ENCODE measurements at places on chromosomes 3 and 15.

- no peak for DNase-seq
These were observed 18.4 kb downstream of the UMPS start for GRCh38 chr3:124748560-124749198.

DNA sequence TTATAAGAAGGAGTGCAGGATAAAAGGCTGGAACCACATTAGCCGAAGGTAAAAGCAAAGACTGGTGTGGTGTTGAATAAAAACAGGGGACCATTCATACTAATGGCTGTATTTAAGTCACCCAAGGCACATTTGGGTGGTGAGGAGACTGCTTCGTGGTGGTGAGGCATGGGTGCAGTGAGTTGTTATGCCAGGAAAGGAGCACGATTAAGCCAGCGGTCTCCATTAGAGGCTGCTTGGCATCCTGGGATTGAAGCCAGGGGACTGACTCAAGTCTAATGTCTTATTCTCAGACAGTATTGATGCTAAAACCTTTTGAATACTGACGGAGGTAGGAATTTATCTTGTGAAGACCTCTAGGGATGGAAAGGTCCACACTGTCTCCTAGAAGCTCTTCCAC, 21.9 kb downstream of the FEM1B start:
- DNase-seq, result no peak

DNA sequence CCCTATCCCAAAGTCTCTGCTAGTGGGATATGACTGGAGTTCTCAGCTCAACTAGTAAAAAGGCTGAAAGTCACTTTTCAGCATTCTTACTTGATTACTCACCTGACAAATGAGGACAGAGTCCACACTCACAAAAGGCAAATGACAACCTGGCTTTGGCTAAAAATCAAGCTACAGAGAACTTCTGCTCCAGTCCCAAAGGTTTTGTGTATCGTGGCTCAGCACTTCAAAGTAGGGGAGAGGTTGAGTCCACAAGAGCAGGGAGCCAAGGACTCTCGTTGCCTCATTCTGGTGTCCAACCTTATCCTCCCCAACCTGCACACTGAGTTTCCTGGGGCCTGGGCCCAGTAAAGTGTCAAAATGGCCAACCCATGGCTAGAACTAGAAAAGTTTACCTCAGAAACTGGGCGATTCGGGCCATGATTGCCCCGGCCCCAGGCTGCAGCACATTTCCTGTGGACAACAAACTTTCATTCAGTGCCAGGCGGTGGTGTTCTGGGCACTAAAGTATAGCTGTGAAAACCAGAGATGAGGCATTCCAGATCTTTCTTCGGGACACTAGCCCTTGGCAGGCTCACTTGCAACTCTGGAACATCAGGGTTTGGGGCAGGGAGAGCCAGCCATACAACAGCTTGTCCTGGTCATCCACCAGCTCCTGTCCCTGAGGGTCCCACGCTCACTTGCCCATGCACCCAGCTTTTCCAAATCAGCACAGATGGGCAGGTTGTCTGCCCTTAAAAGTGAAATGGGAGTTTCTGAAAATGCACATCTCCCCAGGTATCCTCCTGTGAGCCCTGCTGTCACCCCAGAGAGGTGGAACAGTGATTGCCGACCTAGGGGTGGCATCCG, 3.1 kb downstream of the ACAA1 start:
- no peak for DNase-seq

DNA sequence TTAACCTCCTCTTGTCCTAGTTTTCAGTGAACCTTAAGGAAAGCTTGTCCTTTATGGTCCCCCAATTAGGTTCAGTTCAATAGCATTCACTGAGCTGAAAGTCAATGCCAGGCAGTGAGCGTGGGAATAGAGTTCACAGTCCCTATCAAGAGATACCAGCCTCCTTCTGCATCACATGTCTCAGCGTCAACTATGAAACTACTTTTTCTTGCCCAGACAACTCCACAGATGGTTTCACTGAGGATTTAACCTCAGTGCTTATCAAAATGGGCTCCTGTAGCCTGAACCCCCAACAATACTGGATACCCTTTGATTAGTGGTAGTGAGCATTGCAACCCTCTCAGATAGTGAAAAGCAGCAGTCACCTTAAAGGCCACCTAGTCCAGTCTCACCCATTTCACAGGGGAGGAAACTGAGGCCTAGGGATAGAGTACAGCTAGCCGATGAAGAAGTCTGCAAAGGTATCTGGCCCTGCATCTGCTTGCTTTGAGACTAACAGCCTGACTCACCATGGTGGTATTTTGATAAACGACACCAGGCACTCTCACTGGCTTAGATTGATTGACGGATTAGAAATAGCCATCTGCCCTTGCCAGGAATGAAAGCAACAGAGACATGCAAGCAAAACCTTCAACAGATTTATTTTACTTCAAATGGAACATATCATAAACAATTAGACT, 1.6 kb upstream of the UBA3 start:
- DNase-seq, result no peak

GRCh38 chr3:99503350-99503749, 135.0 kb upstream of the COL8A1 start:
- no peak for DNase-seq

DNA sequence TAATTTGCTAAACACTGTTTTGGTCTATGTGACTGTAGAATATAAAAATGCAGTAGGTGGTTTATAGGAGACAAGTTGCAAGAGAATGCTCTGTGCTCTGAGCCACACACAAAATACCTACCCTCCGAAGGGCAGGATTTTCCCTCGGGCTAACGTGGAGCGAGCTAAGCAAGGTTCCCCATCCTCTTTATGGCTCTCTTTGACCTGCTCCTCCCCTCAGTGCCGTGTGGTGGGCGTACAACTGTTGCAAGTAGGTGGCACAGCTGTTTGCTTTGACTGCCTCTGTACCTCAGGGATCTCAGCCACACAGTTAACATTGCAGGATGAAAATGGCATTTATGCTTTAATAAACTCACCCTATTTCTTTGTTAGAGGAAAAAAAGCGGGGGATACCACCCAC, 339.1 kb downstream of the SATB1 start:
- DNase-seq, result no peak

DNA sequence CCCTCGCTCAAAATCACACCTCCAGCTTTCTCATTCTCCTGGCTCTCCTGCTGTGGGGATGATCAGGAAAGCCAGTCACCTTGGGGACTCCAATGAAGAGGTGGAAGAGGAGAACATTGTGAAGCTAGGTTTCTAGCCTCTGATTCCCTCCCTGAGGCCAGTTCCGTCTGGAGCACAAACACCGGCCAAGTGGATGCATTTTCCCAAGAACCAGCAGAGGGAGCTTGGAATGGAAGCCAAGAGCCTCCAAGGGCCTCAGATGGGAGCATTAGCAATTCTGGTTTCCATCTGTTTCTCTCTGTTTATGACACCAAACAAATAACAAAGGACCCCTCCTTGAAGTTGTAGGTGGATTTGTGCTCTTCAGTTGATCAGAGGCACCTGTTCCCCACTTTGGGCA, 40.6 kb upstream of the NMNAT3 start:
- DNase-seq, result peak; percentile 42
